ENCODE measurements at places on chromosomes 7 and 10.
A peak's percentile ranks its signal among the peaks of the same experiment; 100 is the strongest.

- DNase-seq = no peak
Observed at GRCh38 chr10:61804414-61804813, 97.1 kb upstream of the ARID5B start.

DNA sequence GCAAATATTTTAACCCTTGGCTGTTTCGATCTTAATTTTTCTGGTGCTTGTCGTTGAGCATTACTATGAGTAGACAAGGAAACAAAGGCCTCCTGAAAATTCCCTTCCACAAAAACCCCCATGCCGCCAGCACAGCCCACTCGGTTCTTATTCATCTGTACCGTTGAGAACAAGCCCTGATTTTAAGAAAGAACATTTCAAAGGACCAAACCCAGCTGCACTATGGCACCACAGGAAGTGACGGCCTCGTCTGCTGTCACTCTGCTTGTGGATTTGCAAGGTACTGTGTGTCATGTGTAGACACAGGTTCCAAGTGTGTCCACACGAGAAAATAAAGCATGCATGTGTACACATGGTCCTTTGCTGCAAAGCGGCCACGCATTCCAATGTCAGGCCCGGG, 285.2 kb downstream of the DNAJB6 start:
- DNase-seq = no peak

GRCh38 chr7:86733783-86734182, 90.1 kb downstream of the GRM3 start:
- DNase-seq = no peak

DNA sequence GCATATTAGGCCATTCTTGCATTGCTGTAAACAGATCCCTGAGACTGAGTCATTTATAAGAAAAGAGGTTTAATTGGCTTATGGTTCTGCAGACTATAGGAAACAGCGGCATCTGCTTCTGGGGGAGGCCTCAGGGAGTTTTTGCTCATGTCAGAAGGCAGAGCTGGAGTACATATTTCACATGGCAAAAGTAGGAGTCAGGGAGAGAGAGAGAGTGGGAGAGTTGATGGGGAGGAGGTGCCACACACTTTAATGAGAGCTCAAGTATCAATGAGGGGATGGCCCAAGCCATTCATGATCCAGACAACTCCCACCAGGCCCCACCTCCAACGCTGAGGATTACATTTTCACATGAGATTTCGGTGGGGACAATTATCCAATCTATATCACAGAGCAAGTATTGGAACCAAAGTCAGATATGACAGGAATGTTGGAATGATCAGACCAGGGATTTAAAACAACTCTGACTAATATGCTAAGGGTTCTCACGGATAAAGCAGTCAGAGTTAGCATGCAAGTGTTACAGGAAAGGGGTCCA, 795.3 kb upstream of the CELF2 start:
- no peak for DNase-seq

DNA sequence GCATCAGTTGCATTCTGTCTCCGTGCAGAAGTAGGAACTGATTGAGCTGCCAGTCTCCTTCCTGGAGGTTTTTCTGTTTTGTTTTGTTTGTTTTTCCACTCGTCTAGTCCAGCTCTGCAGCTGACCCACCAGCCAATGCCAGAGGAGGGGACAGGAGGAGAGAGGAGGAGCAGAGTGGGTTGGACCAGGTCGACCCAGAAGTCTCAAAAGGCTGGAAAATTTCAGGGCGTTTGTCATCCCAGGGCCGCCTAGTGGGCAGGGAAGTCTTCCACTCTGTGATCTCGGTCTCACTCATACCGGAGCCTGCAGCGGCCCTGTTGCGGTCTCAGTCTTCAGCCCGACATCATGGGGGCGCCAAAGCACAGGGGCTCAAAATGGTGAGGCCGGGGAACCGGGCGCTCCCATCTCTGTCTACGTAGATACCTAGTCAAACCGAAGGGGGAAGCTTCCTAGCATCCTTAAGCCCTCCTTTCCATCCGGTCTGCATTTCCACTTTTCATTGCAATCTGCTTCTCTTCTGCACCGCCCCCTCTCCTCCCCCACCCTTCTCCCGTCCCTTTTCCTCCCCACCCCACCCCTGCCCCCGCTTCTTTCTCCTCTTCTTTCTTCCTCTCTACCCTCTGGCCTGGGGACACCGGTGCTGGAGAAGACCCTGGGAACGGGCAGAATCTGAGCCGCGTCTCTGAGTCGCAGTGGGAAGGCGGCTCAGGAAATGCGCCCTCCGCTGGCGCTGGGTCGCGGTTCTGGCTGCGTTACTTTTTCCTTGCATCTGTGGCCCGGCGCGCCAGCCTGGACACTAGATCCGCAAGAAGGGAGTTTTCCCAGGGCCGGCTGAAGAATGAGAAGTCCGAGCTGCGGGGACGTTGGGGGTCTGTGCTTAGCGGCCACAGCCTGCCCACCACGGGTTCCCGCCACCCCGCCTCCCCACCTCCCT, 16.2 kb upstream of the PAX2 start:
- DNase-seq = peak; percentile 62

- DNase-seq = no peak
Observed at GRCh38 chr7:69907720-69908119, 309.4 kb downstream of the AUTS2 start.

DNA sequence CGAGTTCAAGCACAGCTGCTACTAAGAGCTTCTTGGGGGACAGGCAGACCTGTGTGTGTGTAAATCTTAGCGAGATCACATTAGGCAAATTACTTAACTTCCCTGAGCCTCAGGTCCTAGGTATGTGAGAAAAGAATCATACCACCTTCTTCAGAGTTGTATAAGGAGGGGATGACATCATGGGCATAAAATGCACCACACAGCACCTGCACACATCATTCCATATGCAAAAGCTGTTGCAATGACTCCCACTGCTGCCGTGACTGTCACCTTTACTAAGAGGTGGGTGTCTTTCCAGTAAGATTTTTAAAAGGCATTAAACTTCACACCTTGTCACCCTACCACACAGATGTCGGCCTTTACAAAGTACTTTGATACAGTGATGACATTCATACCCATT, 146.0 kb downstream of the FANK1 start:
- DNase-seq = no peak

GRCh38 chr7:81005254-81005653, 86.4 kb upstream of the SEMA3C start:
- DNase-seq = no peak

GRCh38 chr7:81516898-81517297, 252.9 kb downstream of the HGF start:
- DNase-seq = no peak

GRCh38 chr10:69549959-69550358, 23.3 kb downstream of the NEUROG3 start:
- no peak for DNase-seq

- DNase-seq = peak; percentile 48
Observed at GRCh38 chr10:125037145-125037877, 95.4 kb downstream of the ZRANB1 start.

DNA sequence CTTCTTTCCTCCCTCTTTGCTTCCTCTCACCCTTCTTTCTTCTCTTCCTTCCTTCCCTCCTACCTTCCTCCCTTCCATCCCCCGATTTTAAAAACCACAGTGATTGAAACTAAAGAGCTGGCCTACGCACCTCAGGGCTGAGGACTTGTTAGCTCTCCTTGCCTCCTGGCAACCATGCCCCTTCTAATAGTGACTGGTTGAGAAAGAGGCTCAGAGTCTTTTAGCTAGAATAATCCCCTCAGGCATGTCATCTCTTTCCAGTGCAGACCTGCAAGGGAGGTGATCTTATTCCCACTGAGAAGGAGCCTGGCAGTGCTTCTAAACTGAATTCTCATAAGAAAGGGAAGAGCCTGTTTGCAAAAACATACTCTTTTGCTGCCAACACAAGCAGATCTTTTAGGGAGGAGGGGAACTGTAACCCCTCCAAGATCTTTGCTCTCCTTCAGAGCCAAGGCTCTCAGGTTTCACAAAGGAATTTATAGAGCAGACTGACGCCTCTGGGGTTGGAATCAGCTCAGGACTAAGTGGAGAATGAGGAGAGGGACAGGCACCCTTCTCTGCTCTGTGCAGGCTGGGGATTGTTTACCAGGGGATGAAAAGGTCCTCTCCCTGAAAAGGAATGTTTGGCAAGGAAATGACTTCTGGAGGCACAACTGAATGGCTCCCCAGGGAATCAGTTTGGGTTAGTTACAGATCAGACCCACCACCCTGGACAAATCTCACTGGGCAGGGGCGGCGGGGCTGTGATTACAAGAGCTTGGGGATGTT, 9.4 kb upstream of the ANKRD1 start:
- DNase-seq = peak; percentile 52

- no peak for DNase-seq
Observed at GRCh38 chr10:55466806-55467504, 665.9 kb upstream of the PCDH15 start.

- DNase-seq = no peak
Observed at GRCh38 chr7:131384286-131384635, 56.6 kb downstream of the MKLN1 start.

DNA sequence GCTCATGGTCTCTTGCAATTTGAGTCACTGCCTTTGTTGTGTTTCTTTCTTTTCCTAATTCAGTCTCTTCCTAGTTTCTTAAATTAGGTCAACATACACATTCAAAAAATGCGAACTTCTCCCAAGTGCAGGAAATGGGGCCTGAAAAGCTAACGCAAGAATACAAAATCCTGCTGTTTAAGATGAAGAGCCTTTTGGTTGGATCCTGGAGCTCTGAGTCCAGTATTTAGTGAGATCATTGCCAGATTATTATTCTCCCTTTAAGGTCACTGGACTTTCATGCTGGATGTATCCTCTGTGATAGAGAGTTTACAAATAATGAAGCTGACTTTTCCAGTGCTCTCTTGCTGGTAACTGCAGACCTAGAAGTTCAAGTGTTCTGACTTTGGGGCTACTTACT, 401.9 kb upstream of the MKI67 start:
- no peak for DNase-seq
